Stimulated activated CD8-positive, alpha-beta memory T cell treated with anti-CD3 and anti-CD28 coated beads, Interleukin-12 subunit alpha, Interleukin-12 subunit beta, amount 100 ng/mL, for 1 hour (primary cell): ENCODE measurements at places on chromosomes 3 and 15.

- DNase-seq = no peak
These were observed 68.5 kb downstream of the TMCO5A start for GRCh38 chr15:38002883-38003477.

- DNase-seq = no peak
These were observed 15.0 kb upstream of the PLD1 start for GRCh38 chr3:171825222-171825828.

GRCh38 chr3:13289771-13290285 lies 130.3 kb downstream of the NUP210 start:
- DNase-seq = no peak

GRCh38 chr15:66187271-66187670 lies 66.3 kb downstream of the MEGF11 start:
- no peak for DNase-seq

DNA sequence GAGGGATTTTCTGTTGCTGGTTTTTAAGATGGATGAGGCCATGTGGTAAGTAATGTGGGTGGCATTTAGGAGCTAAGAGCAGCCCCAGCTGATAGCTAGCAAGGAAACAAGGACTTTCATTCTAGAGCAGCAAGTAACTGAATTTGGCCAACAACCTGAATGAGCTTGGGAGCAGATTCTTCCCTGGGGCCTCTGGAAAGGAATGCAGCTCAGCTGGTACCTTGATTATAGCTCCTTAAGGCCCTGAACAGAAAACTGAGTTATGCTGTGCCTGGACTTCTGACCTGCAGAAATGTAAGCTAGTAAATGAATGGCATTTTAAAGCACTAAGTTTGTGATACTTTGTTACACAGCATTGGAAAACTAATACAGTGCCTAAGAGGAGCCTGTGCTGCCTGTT lies 565.5 kb downstream of the PDCD6IP start:
- DNase-seq = no peak

DNA sequence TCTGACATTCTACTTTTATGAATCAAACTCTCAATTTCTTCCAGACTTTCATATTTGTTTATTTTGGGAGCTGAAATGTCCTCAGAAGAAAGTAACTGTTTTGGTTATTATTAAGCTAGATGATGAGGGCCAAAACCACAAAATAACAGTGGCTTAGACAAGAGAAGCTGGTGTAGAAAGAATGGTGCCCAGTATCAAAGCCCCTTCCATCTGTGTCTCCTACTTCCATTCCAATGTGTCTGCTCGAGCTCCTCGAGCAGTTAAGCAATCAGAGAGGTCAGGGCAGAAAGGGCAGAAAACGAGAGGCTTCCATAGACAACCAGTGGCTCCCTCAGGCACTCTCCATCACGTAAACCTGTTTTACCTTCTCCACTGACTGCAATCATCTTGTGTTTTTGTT lies 59.7 kb upstream of the MAGI1 start:
- no peak for DNase-seq

GRCh38 chr15:101081900-101082299 lies 162.7 kb downstream of the LRRK1 start:
- DNase-seq = no peak

DNA sequence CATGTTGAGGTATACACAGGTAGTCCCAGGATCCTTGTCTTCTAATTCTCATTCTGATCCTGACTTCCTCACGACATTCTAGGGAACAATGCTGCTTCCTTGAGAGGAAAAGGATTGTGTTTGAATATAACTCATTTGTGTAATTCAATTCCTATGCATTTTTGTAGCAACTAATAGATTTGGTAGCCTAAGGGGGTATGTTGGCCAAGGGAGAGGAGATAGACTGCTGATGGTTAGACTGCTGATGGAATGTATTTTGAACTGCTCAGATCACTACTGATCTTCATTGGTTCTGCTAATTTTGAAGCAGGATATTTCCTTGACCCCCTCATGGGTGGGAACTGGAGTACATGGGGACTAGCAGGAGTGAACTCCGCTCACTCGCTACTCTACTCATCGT lies 39.7 kb downstream of the RAD54L2 start:
- DNase-seq = no peak

DNA sequence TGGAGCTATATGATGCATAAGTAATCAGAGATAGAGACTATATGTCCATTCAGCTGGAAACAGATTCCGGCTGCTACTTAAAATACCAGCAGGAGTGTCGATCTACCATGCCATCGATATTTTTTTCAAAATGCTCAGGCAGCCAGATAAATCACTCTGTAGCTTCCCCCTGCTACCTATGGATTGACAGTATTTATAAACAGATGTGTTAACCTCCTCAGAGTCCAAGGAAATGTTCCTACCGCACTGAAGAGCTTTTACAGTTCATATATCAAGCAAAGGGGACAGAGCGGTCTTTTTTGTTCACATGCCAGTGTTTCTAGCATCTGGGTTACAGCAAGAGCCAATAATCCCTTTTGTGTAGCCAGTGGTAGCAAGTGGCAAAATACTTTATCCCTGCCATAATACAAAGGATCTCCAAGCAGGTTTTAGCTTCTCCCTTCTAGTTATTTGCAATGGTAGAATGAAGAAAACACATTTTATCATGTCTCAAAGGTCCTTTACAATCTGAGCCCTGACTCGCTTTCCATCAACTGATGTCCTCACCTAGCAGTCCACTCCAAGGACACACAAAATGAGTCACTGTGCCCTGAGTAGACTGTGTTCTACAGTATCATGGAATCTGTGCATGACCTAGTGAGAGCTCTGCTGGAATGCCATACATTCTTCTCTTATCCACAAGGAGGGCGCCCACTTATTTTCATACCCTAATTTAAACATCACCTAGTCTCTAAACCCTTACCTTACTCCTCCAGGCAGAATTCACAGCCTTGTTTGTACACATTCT lies 507.0 kb downstream of the TBL1XR1 start:
- no peak for DNase-seq

DNA sequence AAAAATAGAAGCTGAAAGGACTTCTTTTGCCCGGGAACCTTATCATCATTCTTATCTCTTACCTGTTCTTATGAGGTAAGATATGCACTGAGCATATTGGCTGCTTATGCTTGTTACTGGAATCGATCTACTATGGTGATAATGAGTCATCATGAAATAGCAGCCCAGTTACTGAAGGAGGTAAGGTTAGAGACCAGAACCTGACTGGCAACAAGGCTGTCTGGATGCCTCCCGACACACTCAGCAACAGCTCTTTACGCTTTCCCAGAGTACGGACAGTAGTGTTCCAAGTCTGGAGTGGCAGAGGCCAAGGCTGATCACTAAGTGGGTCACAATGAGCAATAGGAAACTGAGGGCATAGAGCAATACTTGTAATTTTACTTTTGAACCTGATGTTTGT lies 314.1 kb downstream of the NLGN1 start:
- no peak for DNase-seq

- no peak for DNase-seq
These were observed 248.8 kb downstream of the MBNL1 start for GRCh38 chr3:152517502-152517901.

DNA sequence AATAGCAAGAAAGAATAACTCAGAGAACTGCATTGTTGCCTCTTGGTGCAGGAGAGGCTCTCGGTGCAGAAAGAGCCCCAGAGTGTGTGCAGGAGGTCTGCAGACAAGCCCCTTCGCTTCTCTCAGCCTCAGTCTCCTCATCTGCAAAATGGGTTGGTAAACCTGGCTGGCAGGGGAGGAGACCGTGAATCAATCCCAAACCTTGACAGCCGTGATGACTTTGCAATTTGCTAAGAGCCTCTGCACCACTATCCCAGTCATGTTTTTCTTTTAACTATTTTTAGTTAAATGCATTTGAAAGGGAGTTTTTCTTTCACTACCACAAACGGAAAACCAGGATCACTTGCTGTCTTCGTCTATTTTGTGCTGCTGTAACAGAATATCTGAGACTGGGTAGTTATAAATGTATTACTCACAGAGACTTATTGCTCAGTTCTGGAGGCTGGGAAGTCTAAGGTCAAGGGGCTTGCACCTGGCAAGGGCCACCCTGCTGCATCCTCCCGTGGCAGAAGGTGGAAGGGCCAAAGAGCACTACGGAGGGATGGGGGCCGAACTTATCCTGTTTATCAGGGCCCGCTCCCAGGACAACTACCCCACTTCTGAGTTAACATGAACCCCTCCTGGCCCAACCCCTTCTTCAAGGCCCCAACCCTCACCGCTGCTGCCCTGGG lies 14.2 kb upstream of the IQSEC1 start:
- no peak for DNase-seq

DNA sequence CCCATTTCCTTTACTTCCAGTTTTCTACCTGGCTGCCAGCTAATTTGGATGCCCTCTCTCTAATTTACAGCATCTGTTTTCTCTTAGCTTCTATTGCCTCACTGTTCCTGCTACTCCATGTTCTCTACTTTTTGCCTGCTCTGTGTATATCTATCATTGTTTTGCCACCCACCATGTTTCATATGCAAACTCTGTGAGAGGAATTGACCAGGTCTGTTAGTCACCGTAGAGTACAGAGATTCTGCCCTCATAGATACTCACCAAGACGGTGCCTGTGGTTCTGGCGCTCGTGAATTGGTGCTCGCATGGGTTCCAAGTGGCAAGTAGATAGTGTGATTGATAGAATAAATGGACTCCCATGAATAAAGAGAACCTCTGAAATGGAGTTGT lies 288.8 kb downstream of the CNTN6 start:
- no peak for DNase-seq
